Suprapubic skin (tissue), 4 donors: ENCODE measurements at places on chromosomes 12 and 14. TPM values are rescaled to one million over a fixed set of nuclear protein-coding genes. Genes with fewer than 3 reads are reported as not detected.

- no peak for DNase-seq
Observed at GRCh38 chr12:76449993-76450392, 101.8 kb upstream of the BBS10 start.

DNA sequence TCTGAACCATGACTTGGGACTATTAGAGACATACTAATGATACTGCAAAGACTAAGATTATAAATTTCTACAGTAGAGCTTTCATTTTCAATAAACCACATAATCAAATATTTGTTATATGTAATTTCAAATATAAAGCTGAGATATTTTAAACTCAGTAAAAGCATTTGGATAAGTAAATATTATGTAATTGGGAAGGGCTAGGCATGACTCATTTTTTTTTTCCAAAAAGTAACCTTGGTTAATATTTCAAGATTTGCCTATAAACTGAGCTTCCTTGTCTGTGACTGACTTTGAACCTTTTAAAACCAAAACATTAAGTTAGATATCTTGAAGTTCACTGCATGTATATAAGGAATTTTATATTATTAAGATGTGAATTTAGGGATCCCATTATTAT lies 332.5 kb downstream of the CEP128 start:
- no peak for DNase-seq

Gene GSG1
- total RNA-seq = not detected

DNA sequence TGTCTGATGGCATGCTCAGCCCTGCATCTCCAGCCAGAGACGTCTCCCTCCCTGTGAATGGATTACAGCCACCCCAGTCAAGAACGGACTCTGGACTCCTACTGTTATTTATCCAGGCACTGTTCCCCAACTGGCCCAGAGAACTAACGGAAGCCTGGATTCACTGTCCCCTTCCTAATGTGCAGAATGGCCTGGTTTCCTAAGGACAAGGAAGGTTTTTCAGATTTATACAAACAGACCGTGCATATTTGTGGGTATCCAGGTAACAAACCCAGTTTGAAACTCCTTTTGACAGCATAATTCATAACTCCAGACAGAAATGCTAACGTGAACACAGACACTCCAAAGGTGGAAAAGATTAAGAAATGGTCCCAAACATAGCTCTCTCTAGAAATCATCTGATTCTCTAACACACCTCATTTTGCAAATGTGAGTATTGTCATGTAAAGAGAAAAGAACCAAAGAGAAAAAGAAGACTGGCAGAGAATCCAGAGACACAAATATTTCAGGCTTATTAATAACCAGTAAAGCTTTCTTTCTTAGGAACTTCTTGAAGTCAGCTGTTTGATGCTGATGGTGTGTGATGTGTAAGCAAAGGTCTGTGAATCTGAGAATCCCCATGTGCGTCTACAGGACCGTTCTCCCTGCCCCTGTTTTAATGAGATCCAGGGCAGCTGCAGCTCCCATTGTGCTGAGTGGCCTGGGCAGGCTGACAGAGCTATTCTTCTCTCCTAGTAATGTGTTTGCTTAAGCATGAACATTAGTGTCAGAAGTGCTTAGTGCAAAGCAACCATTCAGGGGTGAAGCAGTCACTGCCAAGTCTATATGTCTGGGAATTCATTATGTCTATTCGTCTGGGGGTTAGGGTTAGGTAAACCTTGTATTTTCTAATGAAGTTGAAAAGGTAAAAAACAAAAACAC lies 86.8 kb upstream of the HIF1A start:
- no peak for DNase-seq
